ENCODE measurements at places on chromosomes 3 and 15.
A peak's percentile ranks its signal among the peaks of the same experiment; 100 is the strongest.

DNA sequence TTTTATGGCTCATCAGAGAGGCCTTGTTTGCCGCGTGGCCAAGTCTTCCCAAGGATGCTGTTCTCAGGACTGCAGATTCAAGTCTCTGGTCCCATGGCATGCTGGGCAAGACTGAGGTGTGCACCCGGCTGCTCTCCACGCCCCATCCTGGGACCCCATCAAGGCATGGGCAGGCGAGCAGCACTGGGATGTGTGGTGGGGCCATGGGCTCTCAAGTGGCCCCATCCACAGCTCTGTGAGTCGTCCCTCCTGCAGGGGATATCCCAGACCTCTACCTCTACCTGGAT is 13.1 kb upstream of the GP9 start:
- no peak for DNase-seq

- no peak for DNase-seq
Observed at GRCh38 chr15:70077188-70078147, 20.2 kb downstream of the TLE3 start.

DNA sequence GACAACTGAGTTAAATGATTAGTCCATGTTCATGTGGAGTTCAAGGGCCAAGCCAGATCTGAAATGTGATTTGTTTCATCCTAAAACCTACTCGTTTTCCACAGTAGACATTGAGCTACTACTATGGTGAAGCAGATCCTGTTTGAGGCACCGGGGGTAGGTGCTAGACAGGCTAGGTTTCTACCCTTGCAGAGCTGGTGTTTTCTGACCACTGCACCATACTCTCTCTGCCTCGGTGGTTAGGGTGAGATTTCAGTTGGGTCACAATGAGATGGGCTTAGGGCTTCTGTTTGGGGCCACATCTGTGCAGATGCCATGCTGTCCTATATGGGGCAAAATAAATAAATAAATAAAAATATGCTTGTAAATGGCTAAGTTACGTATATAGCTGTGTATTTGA is 99.3 kb downstream of the OXNAD1 start:
- DNase-seq, result no peak

GRCh38 chr15:69735121-69735520 is 282.5 kb downstream of the RPLP1 start:
- no peak for DNase-seq

DNA sequence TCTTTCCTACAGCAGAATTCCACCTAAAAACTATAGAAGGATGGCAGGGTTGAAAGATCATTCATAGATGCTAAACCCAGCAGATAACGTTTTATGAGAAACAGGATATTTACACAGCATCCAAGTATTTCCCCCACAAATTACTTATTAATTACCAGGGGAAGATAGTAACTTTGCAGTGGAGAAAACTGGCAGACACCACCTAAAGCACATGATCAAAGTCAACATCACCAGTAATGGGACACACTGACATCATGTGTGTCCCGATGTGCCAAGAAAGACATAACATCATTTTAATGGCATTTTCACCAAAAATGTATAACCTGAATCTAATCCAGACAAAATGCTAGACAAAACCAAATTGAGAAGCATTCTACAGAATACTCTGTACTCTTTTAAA is 220.4 kb upstream of the THBS1 start:
- DNase-seq, result no peak

GRCh38 chr3:188497021-188497420 is 343.1 kb downstream of the LPP start:
- no peak for DNase-seq

GRCh38 chr3:108297647-108298046 is 1.3 kb downstream of the HHLA2 start:
- no peak for DNase-seq

GRCh38 chr15:68445351-68445750 is 13.4 kb upstream of the ITGA11 start:
- DNase-seq, result no peak

DNA sequence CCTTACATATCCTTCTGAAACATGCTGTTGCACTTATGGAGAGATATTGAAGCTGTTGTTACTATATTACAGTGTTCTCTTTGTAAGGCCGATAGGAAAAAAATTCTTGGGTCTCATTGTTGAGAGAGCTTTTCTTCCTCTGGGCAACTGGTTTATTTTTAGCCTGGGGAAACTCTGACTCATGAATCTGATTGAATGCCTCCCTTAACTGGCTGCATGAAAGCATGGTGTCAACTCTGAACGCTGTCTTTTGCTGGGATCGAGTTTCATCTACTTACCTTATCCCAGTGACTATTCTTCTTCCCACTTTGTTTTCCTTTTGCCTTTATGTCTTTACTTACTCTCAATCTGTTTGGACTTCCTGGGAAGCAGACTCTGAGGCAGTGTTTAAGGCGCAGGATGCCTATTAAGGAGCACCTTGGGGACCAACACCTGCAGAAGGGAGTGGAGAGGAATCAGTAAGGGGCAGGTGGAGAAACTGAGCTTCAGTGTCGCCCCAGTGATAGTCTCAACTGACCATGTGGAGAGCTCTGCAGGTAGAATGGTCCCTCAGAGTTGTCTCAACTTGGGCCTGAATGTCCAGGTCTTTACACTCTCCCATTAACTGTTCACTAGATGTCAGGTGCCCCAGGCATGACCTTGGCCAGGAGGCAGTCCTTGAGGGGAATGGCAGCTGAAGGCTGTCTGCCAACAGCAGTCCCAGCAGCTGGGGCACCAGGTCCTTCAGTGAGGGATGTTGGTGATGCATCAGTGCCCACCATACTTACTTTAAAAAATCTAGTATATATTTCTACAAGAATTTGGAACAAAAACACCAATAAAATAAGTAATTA is 88.9 kb upstream of the CCNL1 start:
- DNase-seq, result no peak

DNA sequence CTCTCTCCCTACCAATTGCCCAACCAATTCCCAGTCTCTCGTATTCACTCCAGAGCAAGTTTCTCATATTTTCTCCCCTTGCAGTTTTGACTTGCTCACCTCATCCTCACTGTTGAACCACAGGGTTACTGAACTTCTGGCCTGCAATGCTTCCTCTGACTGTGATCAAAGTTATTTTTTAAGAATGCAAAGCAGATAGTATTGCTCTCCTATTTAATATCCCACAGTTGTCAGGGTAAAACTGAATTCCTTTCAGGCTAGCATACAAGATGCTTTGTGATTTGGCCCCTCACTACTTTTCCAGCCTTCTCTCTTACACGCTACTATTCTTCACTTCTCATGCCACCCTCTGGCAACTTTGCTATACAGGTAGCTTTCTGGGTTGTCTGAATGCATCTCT is 80.9 kb downstream of the LRRFIP2 start:
- DNase-seq, result no peak

DNA sequence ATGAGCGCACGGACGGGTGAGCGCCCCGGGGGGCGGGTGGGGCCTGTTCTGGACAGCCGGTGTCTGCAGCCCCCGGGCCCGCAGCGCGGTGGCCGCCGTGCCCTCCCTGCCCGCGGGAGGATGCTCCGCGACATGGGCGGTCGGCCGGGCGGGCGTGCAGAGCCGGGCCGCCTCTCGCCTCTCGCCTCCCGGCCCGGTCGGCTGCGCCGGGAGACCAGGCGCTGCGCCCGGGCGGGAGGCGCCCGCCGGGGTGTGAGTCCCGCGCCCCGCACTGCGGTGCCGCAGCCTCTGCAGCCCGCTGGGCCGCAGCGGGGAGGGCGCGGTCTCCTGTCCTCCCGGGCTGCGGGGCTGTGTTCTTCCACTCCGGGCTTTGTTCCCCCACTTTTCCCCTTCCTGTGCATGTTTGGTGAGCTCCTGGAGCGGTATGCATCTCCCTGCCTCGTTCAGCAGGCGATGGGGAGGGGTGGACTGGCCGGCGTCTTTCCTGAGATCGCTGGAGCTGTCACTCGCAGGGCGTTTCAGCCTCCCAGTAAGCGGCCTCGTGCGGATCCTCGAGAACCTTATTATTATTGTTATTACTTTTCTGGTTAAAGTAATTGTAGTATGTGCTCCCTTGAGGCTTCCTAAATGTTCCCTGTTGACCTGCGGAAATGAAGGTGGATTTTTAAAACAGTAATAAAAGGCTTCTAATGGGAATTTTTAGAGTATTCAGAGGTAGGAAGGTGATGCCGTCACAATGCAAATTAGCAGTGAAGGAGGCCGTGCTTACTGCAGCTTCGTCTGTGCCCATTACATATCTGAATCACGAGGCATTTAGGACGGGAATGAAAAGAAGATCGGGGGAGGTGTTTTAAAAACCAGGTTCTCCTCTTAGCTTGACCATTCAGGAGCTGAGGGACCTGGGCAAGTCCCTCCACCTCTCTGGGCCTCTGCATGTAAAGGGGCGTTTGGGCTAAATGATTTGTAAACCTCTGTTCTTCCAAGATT is 593 bp downstream of the TMOD2 start:
- DNase-seq, result no peak

- DNase-seq, result no peak
Observed at GRCh38 chr3:54014067-54014466, 108.3 kb upstream of the CACNA2D3 start.

- peak; percentile 2 for DNase-seq
Observed at GRCh38 chr3:98333989-98334606, 19.6 kb upstream of the OR5K4 start.

- no peak for DNase-seq
Observed at GRCh38 chr3:149291178-149291577, 42.3 kb downstream of the TM4SF18 start.

- no peak for DNase-seq
Observed at GRCh38 chr3:31680072-31680870, 147.5 kb downstream of the STT3B start.

- DNase-seq, result no peak
Observed at GRCh38 chr15:99997112-99997651, 263.9 kb upstream of the LYSMD4 start.

- DNase-seq, result no peak
Observed at GRCh38 chr3:51360806-51361205, 24.3 kb upstream of the MANF start.

GRCh38 chr3:166060789-166061479 is 223.7 kb upstream of the BCHE start:
- no peak for DNase-seq

DNA sequence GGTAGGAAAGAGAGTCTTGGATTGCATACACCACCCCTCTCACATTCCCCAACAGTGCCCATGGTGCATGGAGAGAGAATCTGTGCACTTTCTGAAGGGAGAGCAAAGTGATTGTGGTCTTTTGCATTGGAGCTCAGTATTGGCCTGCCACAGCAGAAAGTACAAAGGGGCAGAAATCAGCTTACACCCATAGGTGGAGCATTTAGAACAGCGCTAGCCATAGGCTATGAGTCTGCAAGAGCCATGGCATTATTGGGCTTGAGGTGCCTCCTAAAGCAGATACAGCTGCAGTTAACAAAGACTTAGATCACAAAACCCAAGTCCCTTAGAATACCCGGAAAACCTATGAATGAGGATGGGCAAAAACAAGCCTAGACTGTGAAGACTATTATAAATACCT is 21.8 kb downstream of the SI start:
- no peak for DNase-seq

DNA sequence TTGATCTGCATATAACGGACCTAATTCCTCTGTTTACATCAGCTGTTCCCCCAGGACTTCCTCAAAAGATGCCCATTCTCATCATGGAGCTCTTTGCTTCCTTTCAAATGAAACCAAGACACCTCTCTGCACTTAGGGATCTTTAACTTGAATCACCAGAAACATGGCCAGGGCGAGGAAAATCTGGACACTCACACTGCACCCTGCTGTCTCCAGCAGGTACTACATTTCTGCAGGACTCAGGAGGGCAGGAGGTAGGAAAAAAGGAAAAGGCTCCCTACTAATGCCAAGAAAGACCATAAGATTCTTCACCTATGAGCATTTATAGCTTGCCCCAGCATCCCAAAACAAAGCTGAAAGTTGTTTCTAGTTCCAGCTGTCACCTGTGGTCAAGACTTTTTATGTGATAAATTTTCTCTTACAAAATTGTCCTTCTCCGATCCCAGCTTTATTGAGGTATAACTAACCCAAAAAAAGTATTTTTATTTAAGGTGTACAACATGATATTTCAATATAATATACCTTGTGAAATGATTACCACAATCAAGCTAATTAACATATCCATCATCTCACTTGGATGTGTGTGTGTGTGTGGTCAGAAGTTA is 87.3 kb upstream of the C15orf61 start:
- no peak for DNase-seq

- no peak for DNase-seq
Observed at GRCh38 chr3:127786353-127787070, 35.8 kb downstream of the MGLL start.

GRCh38 chr3:18740631-18741583 is 315.8 kb upstream of the SATB1 start:
- DNase-seq, result peak; percentile 56

DNA sequence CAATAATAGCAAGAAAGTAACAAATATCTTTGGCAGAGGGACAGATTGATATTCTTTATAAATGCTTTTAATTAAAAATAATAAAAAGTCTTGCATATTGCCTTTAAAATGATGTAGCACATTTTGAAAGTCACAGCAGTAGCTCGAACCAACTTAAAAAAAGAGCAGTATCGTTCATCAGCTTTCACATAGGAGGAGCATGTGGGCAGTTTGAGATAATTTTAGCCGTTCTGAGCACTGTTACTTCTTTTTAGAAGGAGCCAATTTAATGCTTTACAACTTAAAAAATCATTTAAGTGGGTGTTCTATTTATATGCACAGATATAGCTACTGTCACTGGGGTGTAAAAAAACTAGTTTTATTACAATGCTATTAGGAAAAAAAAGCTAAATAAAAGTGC is 622.7 kb upstream of the GBE1 start:
- DNase-seq, result no peak

DNA sequence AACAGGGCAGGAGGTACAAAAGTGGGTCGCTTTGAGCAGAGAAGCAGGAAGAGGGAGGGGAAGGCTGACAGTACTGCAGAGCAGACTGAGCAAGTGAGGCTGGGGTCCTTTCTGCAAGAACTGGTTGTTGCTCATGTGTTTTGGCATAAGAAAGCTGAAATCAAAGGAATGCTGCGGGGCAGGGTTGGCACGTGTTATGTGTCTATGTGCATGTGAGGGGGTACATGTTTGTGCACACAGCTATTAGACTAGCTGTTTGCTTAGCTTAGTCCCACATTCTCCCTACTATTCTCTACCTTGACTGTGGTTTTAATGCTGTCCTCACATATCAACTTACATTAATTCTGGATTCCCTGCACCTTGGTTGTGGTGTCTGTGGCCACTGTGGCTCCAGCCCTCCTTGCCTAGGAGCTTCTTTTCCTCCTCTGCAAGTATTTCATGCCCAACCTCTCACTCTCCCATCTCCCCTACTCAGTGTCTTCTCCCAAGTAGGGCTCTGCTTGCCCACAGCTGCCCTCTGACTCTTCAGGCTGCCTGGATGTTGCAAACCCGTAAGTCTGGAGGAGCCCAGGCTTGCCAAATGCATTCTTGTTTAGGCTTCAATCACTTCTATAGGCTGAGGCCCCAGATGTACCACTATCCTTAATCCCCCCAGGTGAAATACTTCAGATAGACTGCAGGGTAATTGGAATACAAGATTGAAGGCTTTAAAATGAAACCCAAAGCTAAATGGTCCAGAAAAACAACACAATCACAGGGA is 4.8 kb downstream of the TAGLN3 start:
- DNase-seq, result no peak

DNA sequence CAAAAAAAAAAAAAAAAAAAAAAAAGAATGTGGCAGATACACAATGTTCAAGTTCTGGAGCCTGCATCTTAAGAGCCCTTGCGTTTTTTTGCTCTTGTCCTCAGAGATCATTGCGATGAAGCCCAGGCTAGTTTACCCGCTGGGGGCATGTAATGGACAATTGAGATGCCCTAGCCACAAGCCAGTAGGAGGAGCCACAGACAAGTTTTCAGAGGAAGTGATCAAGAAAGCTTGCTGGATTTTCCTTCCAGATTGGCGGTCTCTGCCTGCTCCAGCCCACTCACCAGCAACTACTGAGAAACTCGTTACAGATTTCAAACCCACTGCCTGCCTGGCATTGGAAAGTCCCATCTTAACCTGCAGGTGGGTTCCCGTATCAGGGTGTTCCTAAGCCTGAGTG is 192.1 kb upstream of the EOMES start:
- DNase-seq, result no peak

Measured in activated CD4-positive, alpha-beta T cell treated with anti-CD3 and anti-CD28 coated beads, Interleukin-2, amount 50 U/mL, for 4 hours (primary cell).